A549 treated with DMSO at 1 μM for 4 hours (cell line): ENCODE measurements at places on chromosomes 3 and 15. TPM values are rescaled to one million over a fixed set of nuclear protein-coding genes. Genes with fewer than 3 reads are reported as not detected.

The LMCD1 gene
- 75.6 to 119 TPM (median 81.9 TPM) in 5 replicates for total RNA-seq

The INTS14 gene
- total RNA-seq: 46.3 to 48.4 TPM (median 46.7 TPM) in 5 replicates

The ITIH3 gene
- 0.08 TPM in 1 of 5 replicates, not detected in the others for total RNA-seq

The C3orf22 gene
- not detected in 5 replicates for total RNA-seq

The PYGO1 gene
- 7.5 to 9.7 TPM (median 7.9 TPM) in 5 replicates for total RNA-seq

The ABHD10 gene
- 20.6 to 27.3 TPM (median 25.5 TPM) in 5 replicates for total RNA-seq

The EFL1 gene
- 22.7 to 31.7 TPM (median 25.0 TPM) in 5 replicates for total RNA-seq

The MAGI1 gene
- total RNA-seq: 3.0 to 5.5 TPM (median 4.5 TPM) in 5 replicates

The SENP5 gene
- 6.3 to 8.9 TPM (median 7.4 TPM) in 5 replicates for total RNA-seq

The IMPG2 gene
- 0.01 to 0.02 TPM (median 0.01 TPM) in 3 of 5 replicates, not detected in the others for total RNA-seq

The KPNA1 gene
- 54.2 to 77.3 TPM (median 66.2 TPM) in 5 replicates for total RNA-seq

The TMEM212 gene
- not detected in 5 replicates for total RNA-seq

The ALCAM gene
- total RNA-seq: 58.7 to 88.2 TPM (median 71.1 TPM) in 5 replicates

The SI gene
- not detected in 5 replicates for total RNA-seq

The GRIP2 gene
- total RNA-seq: 1.00 to 2.3 TPM (median 1.9 TPM) in 5 replicates

The KNG1 gene
- 0.17 TPM in 1 of 5 replicates, not detected in the others for total RNA-seq

The SCN5A gene
- 0.57 to 1.3 TPM (median 0.92 TPM) in 5 replicates for total RNA-seq

The C3orf49 gene
- total RNA-seq: not detected in 5 replicates

The CFAP91 gene
- total RNA-seq: 0.20 to 0.41 TPM (median 0.32 TPM) in 4 of 5 replicates, not detected in the other

The COL6A5 gene
- total RNA-seq: not detected in 5 replicates

The TRNT1 gene
- total RNA-seq: 29.0 to 39.6 TPM (median 31.0 TPM) in 5 replicates

The FBXW12 gene
- not detected in 5 replicates for total RNA-seq

The RASL12 gene
- total RNA-seq: 0.06 to 0.28 TPM (median 0.19 TPM) in 5 replicates
